ENCODE measurements at places on chromosomes 7 and 10. TPM values are rescaled to one million over a fixed set of nuclear protein-coding genes. Genes with fewer than 3 reads are reported as not detected.

SPDYE1 gene
- not detected for total RNA-seq

OGA gene
- 233 TPM for total RNA-seq

CPEB3 gene
- total RNA-seq, result 6.6 TPM

BMPR1A gene
- 18.3 TPM for total RNA-seq

MSS51 gene
- total RNA-seq, result 2.5 TPM

BAIAP2L1 gene
- 53.0 TPM for total RNA-seq

INPP5A gene
- total RNA-seq, result 50.6 TPM

TAX1BP1 gene
- 57.1 TPM for total RNA-seq

UNCX gene
- total RNA-seq, result not detected
